ENCODE measurements at places on chromosomes 1 and 21. TPM values are rescaled to one million over a fixed set of nuclear protein-coding genes. Genes with fewer than 3 reads are reported as not detected.

The AKR7A2 gene
- polyA plus RNA-seq, result 97.1 TPM

The PRAMEF9 gene
- not detected for polyA plus RNA-seq

The MX2 gene
- polyA plus RNA-seq, result 0.85 TPM

The SDE2 gene
- polyA plus RNA-seq, result 18.0 TPM

The LCE1B gene
- not detected for polyA plus RNA-seq

The ALG14 gene
- 13.5 TPM for polyA plus RNA-seq

The TUFT1 gene
- 20.5 TPM for polyA plus RNA-seq

The DIO1 gene
- not detected for polyA plus RNA-seq

The AIM2 gene
- 2.5 TPM for polyA plus RNA-seq
